ENCODE measurements at places on chromosomes 3 and 15.

- DNase-seq: no peak
Observed at GRCh38 chr3:156050918-156051317, 69.5 kb upstream of the KCNAB1 start.

- no peak for DNase-seq
Observed at GRCh38 chr15:94028809-94029208, 202.6 kb upstream of the MCTP2 start.

- DNase-seq: no peak
Observed at GRCh38 chr3:5055357-5056110, 66.6 kb upstream of the ARL8B start.

DNA sequence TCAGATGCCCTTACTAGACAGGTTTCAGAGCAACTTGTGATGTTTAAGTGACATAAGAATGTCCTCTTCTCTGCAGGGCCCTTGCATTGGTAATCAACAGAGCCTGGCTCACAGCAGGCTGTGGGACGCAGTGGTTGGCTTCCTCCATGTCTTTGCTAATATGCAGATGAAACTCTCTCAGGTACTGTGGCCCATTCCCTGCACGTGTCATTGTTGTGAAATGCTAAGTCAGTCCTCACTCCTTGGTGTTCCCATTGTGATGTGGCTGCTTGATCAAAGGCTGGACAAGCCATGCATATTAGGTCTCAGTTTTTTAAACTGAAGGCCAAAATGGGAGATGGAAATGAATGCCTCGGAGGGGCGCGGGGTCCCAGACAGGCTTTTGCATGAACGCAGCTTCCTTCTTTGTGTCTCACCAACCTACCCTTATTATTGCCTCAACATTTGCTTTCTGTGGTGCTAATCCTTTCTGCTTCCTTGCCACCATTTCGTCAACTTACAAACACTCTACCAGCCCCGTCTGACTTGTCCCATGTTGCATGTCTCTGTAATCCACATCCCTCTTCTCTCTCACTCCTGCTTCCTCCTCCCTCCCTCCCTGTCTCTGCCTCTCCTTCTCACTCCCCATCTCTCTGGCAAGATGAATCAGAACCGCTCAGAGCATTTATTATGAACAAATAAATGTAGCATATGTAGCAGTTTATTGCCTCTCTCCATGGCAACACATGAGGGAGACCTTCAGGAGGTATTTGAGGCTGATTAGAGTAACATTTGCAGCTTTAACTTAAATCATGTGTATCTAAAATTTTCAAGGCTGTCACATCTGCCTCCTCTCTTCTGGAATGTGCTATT, 133.2 kb upstream of the CHRM5 start:
- DNase-seq: peak; percentile 55

GRCh38 chr15:66730168-66731021, 28.4 kb downstream of the SMAD6 start:
- no peak for DNase-seq

Data from WTC11 (cell line).